Umbilical cord (tissue), 2 donors: ENCODE measurements at places on chromosomes 2 and 18.

- DNase-seq: no peak
These were observed 88.4 kb downstream of the CTIF start for GRCh38 chr18:48627216-48627615.

GRCh38 chr18:45163871-45164270 lies 451.4 kb upstream of the SLC14A2 start:
- DNase-seq: no peak

GRCh38 chr2:109322111-109322510 lies 193.1 kb downstream of the SH3RF3 start:
- peak; percentile 97 for DNase-seq

DNA sequence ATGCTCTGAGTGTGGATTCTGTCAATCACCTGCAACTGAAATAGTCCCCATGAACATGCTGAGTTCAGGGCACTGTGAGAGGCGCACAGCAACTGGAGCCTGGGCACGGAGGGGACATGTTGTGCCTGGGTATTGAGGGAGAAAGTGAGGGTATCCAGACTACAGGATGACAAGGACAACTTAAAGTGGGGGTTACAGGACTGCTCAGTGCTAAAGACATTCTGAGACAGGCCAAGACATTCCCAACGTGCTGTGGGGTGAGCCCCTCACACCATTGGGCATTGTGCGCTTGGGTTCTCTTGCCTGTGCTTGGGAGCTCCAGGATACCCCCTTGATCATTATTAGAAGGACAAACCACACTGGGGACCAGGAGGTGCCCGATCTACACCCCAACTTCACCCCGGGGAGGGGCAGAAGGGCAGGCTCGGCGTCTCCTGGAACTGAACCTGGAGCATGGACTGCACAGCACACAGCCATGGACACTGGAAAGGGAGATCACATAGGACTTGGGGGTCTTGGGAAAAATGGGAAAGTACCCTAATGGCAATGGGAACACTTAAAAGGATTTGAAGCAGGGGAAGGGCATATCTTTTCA lies 72.5 kb upstream of the HDAC4 start:
- DNase-seq: no peak

- no peak for DNase-seq
These were observed 71.3 kb upstream of the TEX51 start for GRCh38 chr2:126827371-126827770.

GRCh38 chr2:120367649-120368048 lies 21.7 kb downstream of the INHBB start:
- DNase-seq: no peak

GRCh38 chr2:230758566-230759480 lies 46.2 kb downstream of the CAB39 start:
- no peak for DNase-seq

GRCh38 chr2:206688990-206689389 lies 29.2 kb downstream of the DYTN start:
- DNase-seq: no peak

GRCh38 chr18:55349685-55350084 lies 238.3 kb downstream of the TCF4 start:
- no peak for DNase-seq

DNA sequence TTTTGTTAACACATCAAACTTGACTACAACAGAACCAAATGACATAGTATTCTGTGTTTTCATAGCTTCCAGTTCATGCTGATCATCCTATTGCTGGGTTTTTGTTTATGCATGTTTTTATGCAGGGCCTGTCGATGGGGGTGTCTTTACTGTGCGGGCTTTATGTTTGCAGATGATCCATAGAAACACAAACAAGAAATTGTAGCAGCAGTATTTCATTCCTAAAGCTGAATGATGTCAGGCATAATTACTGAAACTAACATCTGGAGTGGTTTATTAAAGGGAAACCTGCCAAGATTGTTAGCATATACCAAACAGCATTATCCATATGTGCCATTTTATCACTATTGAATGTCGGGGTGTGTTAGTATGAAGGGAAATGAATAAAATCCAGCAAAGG lies 129.7 kb downstream of the PTPRM start:
- DNase-seq: no peak

- peak; percentile 38 for DNase-seq
These were observed 339.6 kb downstream of the TRIB2 start for GRCh38 chr2:13056259-13056843.

DNA sequence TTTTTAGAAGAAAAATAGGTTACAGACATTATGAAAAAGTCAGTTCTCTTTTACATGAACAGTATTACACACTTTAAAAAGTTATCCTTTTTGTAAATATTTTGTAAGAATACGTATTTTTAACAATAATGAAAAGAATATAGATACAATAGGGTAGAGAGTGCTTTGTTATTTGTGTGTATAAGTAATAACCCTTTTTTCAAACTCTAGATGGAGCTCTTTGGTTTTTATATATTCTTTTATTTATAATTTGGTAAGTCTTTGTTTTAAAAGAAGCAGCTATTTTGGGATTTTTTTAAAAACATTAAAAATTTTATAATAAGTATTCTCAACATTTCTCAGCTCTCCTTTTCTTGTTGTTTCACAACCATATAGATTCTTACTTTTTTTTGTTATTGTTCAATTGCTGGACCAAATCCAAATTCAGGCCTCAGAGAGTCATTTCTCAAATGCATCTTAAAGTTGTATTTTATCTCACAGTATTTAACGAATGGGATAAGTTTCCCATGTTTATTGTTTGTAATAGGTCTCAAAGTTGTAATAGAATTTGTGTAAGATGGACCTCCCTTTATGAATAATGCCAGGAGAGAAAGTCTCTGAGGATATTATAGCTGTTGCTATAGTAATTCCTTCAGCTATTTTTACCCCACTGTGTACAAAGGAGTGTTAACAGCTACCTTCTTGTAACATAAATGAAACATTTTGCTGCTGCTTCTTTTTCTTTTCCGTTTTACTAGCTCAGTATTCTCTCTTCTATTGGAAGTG lies 46.4 kb downstream of the ACYP2 start:
- no peak for DNase-seq

DNA sequence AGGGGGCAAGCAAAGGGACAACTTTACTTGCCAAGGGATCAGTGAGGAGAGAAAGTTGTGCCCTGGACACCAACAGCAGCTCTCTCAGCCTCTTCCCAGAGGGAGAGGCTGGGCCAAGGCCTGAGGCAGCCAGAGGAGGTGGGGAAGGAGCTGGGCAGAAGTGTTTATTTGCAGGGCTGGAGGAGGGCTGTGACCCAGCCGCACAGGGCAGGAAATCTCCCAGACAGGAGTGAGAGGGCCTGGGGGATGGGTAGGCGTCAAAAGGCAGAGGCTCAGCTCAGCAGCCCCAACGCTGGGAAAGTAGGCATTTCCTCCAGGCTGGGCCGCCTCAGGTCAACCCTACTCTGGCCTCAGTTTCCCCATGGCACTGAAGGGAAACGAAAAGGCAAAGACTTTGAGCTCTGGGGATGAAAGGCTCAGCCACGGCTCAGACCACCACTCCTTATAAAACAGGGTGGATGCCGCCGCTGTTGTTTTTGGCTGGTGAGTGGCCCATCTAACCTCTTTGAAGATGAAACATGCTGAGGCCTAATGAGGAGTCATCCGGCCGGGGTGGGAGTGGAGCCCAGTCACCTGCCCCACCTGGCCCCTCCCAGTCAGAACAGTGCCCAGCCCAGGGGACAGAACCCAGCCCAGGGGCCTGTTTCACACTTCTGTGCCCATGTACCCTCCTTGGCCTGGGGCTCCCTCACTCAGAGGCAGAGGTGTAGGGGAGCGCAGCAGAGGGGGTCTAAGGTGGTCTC lies 21.9 kb upstream of the SEMA4C start:
- DNase-seq: peak; percentile 85

- DNase-seq: peak; percentile 9
These were observed 216.5 kb upstream of the SLC8A1 start for GRCh38 chr2:40668425-40668824.

DNA sequence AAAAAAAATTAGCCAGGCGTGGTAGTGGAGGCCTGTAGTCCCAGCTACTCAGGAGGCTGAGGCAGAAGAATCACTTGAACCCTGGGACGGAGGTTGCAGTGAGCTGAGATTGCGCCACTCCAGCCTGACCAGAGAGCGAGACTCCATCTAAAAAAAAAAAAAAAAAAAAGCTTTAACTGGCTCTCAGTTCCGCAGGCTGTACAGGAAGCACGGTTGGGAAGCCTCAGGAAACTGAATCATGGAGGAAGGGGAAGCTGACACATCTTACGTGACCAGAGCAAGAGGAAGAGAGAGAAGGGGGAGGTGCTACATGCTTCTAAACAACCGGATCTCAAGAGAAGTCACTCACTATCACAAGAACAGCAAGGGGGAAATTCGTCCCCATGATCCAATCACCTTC lies 505.6 kb upstream of the SLC8A1 start:
- DNase-seq: no peak

- DNase-seq: peak; percentile 43
These were observed 268.4 kb downstream of the TCF4 start for GRCh38 chr18:55319459-55320193.

GRCh38 chr2:229486673-229487072 lies 215.6 kb upstream of the PID1 start:
- DNase-seq: no peak

GRCh38 chr2:128879161-128879560 lies 560.5 kb upstream of the HS6ST1 start:
- no peak for DNase-seq

GRCh38 chr18:44180683-44181082 lies 500.0 kb upstream of the SETBP1 start:
- DNase-seq: no peak

- DNase-seq: no peak
These were observed 123.4 kb downstream of the DOCK10 start for GRCh38 chr2:224918626-224919471.
